Trophoblast cell (in vitro differentiated cells and primary cell): ENCODE measurements at places on chromosomes 6 and 20.
A peak's percentile ranks its signal among the peaks of the same experiment; 100 is the strongest.

- H3K27ac ChIP-seq, result no peak overlapping the region
- no peaks in the 10 kb centered on the region for H3K27me3 ChIP-seq
- H3K4me3 ChIP-seq, result no peak overlapping the region
- no peaks in the 10 kb centered on the region for H3K36me3 ChIP-seq
- no peaks in the 10 kb centered on the region for H3K4me1 ChIP-seq
These were observed 175.1 kb downstream of the PLCB4 start for GRCh38 chr20:9243986-9244385.

DNA sequence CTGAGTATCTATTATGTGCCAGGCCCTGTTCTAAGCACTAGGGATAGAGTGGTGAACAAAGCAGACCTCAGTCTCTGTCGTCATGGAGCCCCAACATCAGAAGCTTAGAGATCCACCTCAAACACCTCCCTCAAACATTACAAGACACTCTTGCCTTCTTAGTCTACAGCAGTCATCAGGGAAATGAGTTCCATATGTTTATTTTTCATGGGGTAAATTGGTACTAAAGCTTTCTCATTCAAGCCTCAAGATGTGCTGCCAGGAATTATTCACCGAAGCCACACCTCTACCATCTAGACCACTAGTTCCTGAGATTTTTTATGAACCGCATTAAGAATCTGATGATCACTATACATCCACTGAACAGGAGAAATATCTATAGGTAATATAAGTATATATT, 59.0 kb upstream of the TFB1M start:
- no peaks in the 10 kb centered on the region for H3K27me3 ChIP-seq
- DNase-seq, result no peak
- no peaks in the 10 kb centered on the region for H3K4me1 ChIP-seq
- H3K27ac ChIP-seq, result no peak overlapping the region
- no peak overlapping the region for H3K4me3 ChIP-seq

- no peaks in the 10 kb centered on the region for H3K27me3 ChIP-seq
- H3K4me3 ChIP-seq, result peak overlapping the region; percentile 83
- peaks cover 13% of the 10 kb centered on the region for H3K4me1 ChIP-seq
- no peaks in the 10 kb centered on the region for H3K36me3 ChIP-seq
- DNase-seq, result no peak
- H3K27ac ChIP-seq, result no peak overlapping the region
These were observed 915 bp downstream of the TMEM63B start for GRCh38 chr6:44128020-44128917.

- no peak overlapping the region for H3K4me3 ChIP-seq
- H3K36me3 ChIP-seq, result no peaks in the 10 kb centered on the region
- no peak for DNase-seq
- H3K27ac ChIP-seq, result no peak overlapping the region
- H3K4me1 ChIP-seq, result peaks cover 1% of the 10 kb centered on the region
These were observed 11.4 kb upstream of the IFNGR1 start for GRCh38 chr6:137230547-137230946.

DNA sequence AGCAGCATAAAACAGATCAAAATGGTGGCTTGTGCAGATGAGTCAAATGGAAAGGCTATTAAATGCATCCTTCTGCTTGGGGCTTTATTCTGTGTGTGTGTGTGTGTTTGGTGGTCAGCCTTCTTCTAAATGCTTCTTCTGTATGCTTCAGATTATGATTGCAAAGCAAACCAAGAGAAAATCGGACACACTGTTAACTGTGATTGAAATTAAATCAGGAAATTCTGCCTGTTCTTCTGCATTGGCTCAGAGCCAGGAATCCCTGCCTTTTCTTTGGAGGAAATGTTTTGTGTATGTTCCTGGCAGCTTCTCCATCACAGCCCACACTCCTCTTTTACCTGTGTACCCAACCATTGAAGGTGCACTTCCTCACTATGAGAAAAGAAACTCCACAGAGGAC, 22.3 kb upstream of the PDE10A start:
- H3K27me3 ChIP-seq, result no peaks in the 10 kb centered on the region
- DNase-seq, result no peak
- no peak overlapping the region for H3K27ac ChIP-seq
- H3K4me1 ChIP-seq, result no peaks in the 10 kb centered on the region
- H3K4me3 ChIP-seq, result no peak overlapping the region
- H3K36me3 ChIP-seq, result no peaks in the 10 kb centered on the region

- no peaks in the 10 kb centered on the region for H3K4me1 ChIP-seq
- H3K27me3 ChIP-seq, result no peaks in the 10 kb centered on the region
- peak overlapping the region; percentile 98 for H3K4me3 ChIP-seq
- no peaks in the 10 kb centered on the region for H3K36me3 ChIP-seq
These were observed 454 bp downstream of the L3MBTL3 start for GRCh38 chr6:130018744-130019325.

DNA sequence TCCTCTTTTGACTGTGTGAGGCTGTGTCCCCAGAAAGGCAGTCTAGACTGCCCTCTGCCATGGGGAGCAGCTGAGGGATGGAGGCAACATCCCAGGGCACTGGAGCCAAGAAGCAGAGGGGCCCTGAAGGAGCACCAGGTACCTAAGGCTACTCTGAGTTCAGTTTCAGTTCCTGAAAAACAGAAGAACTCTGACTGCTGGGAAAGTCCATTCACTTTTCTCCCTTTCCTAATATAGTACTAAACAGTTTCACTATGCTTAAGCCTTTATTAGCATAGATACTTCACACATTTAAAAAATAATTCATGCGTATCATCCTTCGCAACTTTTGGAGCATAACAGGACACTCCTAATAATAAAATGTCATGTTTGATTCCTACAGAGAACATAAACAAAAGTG, 130.0 kb downstream of the FOXC1 start:
- H3K4me3 ChIP-seq, result no peak overlapping the region
- no peaks in the 10 kb centered on the region for H3K36me3 ChIP-seq
- no peaks in the 10 kb centered on the region for H3K27me3 ChIP-seq

DNA sequence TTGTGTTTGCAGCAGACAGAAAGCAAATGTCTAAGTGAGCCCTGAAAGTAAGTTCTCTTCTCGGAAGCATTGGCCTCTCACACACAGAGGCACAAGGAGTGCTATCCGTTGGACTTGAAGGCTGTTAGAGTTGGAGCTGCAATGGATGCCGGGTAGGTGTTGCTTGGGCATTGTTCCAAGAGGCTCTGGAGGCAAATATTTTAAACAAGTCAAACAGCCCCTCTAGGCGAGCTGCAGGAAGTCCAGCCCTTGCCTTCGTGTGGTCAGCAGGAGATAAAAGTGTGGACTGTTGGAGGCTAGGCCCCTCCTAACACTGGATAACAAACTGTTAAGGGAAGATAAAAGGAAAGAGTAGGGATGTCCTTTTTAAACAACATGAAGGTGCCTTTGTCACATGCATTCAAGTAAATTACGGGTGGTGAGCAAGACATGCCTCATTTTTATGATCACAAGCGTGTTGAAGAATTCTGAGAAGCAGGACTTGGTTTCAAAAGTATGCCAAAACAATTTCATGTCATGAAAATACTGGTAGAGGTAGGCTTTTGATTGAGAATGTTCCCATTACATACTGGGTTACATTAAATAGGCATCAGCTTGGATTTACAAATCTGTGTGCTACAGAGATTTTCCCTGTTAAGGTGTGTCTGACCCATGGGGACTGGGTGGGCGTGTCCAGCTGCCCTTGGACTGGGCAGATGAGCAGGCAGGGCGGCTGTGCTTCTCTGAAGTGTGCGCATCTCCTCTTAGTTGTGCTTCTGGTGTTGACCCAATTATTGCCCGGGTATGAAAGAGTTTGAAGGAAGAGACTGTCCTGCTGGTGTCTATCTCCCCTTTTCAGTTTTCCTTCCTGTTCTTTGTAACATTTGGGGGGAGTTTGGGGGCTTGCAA, 57.5 kb downstream of the RREB1 start:
- peak overlapping the region; percentile 70 for H3K27ac ChIP-seq
- H3K36me3 ChIP-seq, result no peaks in the 10 kb centered on the region
- H3K4me3 ChIP-seq, result no peak overlapping the region
- peak; percentile 69 for DNase-seq

DNA sequence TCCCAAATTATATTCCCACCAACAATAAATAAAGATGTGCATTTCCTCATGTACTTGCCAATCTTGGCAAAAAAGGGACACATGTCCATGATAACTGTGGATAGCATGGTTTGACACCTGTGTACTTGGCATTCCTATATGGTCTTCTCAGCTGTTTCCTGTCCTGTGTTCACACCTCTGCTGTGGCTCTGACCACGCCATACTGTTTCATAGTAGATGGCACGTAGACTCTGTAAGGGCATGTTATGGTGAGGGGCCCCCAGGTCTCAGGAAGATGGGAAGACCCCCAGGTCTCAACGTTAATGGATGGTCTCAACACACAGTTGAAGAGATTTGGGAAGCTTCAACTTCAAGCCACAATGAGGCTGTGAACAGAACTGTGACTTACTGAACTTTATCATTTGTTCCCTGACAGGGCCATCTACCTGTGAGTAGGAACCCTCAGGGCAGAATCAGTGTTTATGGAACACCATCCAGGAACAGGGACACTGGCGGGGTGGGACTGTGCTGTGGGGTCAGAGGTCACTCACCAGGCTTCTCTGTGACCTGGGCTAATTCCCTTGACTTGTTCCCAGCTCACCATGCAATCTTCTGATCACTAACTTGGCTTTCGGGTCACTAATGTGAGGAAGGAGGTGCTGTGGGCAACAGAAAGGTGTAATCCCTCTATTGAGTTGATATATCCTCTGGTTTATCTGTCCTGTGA, 11.8 kb downstream of the ZBTB24 start:
- no peak overlapping the region for H3K4me3 ChIP-seq
- peaks cover 49% of the 10 kb centered on the region for H3K36me3 ChIP-seq
- peaks cover 2% of the 10 kb centered on the region for H3K4me1 ChIP-seq
- H3K27me3 ChIP-seq, result no peaks in the 10 kb centered on the region

GRCh38 chr20:23766531-23766930, 15.8 kb upstream of the CST1 start:
- H3K4me1 ChIP-seq, result no peaks in the 10 kb centered on the region
- H3K27ac ChIP-seq, result no peak overlapping the region
- no peak overlapping the region for H3K4me3 ChIP-seq
- H3K36me3 ChIP-seq, result no peaks in the 10 kb centered on the region

- H3K4me3 ChIP-seq, result no peak overlapping the region
- no peak for DNase-seq
- H3K27me3 ChIP-seq, result peaks cover 84% of the 10 kb centered on the region
- no peaks in the 10 kb centered on the region for H3K36me3 ChIP-seq
- no peak overlapping the region for H3K27ac ChIP-seq
These were observed 3.6 kb downstream of the FOXC1 start for GRCh38 chr6:1613346-1613687.

- no peaks in the 10 kb centered on the region for H3K27me3 ChIP-seq
- no peak overlapping the region for H3K4me3 ChIP-seq
- no peaks in the 10 kb centered on the region for H3K36me3 ChIP-seq
- H3K27ac ChIP-seq, result no peak overlapping the region
These were observed 11.5 kb upstream of the IL20RA start for GRCh38 chr6:137056121-137056880.

DNA sequence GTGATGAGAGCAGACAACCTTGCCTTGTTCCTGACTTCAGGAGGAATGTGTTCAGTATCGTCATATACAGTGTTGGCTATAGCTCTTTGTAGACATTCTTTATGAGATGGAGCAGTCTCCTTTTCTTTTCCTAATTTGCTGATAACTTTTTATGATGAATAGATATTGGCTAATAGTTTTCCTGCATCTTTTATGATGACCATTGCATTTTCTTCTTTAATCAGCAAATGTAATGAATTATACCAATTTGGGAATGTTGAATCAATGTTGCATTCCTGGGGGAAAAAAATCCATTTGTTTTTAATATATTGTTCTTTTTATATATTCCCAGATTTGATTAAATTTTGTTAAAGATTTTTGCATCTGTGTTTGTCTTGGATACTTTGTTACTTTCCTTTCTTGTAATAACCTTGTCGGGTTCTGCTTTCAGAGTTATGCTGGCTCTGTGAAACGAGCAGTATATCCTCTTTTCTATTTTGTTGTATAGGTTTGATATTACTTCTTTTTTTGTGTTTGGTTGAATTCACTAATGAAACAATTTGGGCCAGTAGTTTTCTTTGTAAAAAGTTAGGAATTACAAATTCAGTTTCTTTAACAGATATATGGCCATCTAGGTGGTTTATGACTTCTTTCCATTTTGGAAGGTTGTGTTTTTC, 23.9 kb downstream of the KDM1B start:
- H3K36me3 ChIP-seq, result peaks cover 3% of the 10 kb centered on the region
- DNase-seq, result no peak
- H3K27me3 ChIP-seq, result no peaks in the 10 kb centered on the region
- no peak overlapping the region for H3K27ac ChIP-seq

DNA sequence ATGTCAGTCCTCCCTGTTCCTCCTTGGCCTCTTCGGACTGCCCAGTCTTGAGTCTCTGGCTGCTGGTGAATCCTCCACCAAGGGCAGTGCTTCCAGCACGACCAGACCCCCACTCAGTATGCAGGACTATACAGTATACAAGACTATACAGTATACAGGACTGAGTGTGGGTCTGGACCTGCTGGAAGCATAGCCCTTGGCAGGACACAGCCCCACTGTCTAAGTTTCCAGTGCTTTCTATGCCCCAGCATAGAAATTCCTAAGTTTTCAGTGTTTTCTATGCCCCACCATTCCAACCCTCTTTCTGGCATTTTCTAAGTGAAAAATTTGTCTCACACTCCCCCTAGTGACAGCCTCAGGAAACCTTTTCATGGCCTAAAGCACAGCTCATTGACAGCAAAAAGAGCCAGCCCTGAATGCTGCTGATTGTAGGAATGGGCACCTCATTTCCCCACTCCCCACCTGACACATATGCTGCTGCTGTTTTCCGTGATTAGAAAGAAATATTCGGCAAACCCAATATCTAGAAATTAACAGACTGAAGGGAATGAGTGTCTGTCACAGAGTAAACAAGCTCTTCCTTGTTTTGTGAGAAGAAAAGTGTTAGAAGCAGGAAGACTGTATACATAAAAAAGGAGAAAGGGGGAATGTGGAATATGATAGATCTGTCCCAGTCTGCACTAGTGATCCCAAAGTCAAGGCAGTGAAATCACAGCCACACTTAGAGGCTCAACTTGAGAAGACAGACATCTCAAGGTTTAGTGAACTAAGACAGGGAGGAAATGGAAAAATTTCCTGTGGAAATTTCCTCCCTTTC, 206.9 kb downstream of the IBTK start:
- H3K4me3 ChIP-seq, result no peak overlapping the region
- H3K27ac ChIP-seq, result no peak overlapping the region
- H3K27me3 ChIP-seq, result no peaks in the 10 kb centered on the region
- H3K36me3 ChIP-seq, result no peaks in the 10 kb centered on the region
- DNase-seq, result peak; percentile 39
- H3K4me1 ChIP-seq, result no peaks in the 10 kb centered on the region

DNA sequence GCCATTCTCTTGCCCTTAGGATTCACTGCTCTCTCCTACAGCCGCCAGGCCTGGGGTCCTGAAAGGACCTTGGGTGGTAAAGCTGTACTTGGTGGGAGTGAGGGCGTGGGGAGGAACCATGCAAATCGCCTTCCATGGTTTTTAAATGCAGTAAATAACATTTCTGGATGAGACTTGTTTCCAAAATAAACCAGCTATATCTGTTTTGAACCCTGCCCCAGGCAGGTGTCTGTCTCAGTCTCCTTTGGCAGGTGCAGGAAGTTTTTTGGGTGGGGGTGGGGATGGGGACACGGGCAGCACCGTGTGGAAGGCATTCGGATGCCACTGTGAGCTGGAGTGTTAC, 14.3 kb downstream of the ITPA start:
- peaks cover 32% of the 10 kb centered on the region for H3K36me3 ChIP-seq
- no peaks in the 10 kb centered on the region for H3K27me3 ChIP-seq
- DNase-seq, result no peak
- no peak overlapping the region for H3K4me3 ChIP-seq
- no peak overlapping the region for H3K27ac ChIP-seq

GRCh38 chr6:29762781-29763214, 39.6 kb downstream of the HLA-F start:
- H3K4me1 ChIP-seq, result peaks cover 9% of the 10 kb centered on the region
- H3K27me3 ChIP-seq, result no peaks in the 10 kb centered on the region
- no peak overlapping the region for H3K27ac ChIP-seq
- no peaks in the 10 kb centered on the region for H3K36me3 ChIP-seq
- DNase-seq, result no peak
